ENCODE measurements at places on chromosomes 13 and 19.

DNA sequence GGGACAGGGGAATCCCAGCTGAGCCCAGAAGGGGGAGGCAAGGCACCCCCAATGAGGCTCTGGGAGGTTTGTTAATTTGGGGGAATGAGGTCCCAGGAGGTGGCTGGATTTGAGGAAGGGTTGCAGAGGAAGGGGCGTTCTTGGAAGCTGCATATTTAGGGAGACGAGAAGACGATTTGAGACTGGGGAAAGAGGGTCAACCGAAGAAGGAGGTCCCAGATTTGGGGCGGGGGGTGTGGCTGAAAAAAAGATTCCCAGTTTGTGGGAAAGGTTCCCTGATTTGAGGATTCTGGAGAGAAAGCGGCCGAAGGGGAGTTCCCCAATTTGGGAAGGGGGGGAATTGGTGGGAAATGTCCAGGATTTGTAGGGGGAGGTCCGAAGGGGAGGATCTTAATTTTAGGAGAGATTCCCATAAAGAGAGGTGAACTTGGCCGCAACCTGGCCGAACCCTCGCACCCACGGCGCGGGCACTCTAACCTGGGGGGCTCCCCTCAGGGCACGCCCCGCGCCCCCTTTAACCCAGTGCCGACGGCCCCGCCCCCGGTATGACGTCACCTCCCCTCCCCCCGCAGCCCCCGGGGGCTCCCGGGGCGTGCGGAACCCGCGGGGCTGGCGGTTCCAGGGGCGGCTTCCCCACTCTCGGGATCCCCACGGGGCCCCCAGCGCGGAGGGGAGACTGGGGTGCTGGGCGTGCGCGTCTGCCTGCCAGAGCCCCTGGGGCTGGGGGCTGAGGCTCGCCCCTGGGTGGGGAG, 1.2 kb downstream of the PTPRS start:
- H3K4me3 ChIP-seq, result peak overlapping the region; percentile 51
- H3K27me3 ChIP-seq, result peaks cover 57% of the 10 kb centered on the region
- DNase-seq, result no peak
- no peak overlapping the region for H3K27ac ChIP-seq
- H3K36me3 ChIP-seq, result peaks cover 2% of the 10 kb centered on the region

GRCh38 chr19:12866416-12867119, 14.7 kb downstream of the DNASE2 start:
- H3K27me3 ChIP-seq, result peaks cover 2% of the 10 kb centered on the region
- H3K27ac ChIP-seq, result no peak overlapping the region
- no peaks in the 10 kb centered on the region for H3K36me3 ChIP-seq

- H3K27ac ChIP-seq, result no peak overlapping the region
- no peak for DNase-seq
- no peaks in the 10 kb centered on the region for H3K4me1 ChIP-seq
- no peaks in the 10 kb centered on the region for H3K27me3 ChIP-seq
These were observed 105.6 kb upstream of the PEG3 start for GRCh38 chr19:56946159-56946558.

DNA sequence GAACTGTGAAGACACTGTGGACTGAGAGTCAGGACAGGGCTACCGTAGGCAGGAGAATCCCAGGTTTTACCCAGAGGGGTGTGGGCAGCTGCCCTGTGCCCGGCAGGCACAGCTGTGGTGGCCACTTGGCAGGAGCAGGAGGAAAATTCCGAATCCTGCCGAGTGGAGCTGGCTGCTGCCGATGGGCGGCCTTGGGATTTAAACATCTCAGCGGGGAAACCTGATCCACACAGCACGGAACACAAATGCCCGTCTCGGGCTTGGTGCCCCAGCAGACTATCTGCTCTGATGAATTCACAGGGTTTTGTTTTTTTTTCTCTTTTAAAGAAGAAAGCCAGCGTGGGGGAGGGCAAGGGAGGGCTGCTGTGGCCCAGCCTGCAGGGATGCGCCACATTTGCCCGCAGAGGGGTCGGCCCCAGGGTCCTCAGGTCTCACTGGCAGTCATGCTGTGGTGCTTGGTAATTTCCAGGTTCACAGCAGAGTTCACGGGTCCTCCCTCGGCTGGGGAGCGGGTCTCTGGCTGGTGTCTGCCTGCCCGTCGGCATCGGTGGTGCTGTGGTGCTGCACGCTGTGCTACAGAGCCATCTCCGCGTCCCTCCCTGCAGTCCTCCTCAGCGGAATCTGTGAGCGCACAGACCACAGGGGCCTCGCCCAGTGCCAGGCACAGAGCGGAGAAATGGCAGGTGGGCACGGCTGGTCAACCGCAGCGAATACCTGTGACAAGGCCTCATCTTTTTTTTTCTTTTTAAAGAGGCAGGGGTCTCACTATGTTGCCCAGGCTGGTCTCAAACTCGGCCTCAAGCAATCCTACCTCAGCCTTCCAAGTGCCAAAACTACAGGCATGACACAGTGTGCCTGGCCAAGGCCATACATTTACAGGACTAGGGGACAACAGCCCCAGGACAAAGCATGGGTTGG, 28.1 kb downstream of the MPND start:
- H3K4me3 ChIP-seq, result peak overlapping the region; percentile 87
- no peaks in the 10 kb centered on the region for H3K27me3 ChIP-seq
- peaks cover 47% of the 10 kb centered on the region for H3K4me1 ChIP-seq
- H3K27ac ChIP-seq, result peak overlapping the region; percentile 74
- peaks cover 12% of the 10 kb centered on the region for H3K36me3 ChIP-seq

DNA sequence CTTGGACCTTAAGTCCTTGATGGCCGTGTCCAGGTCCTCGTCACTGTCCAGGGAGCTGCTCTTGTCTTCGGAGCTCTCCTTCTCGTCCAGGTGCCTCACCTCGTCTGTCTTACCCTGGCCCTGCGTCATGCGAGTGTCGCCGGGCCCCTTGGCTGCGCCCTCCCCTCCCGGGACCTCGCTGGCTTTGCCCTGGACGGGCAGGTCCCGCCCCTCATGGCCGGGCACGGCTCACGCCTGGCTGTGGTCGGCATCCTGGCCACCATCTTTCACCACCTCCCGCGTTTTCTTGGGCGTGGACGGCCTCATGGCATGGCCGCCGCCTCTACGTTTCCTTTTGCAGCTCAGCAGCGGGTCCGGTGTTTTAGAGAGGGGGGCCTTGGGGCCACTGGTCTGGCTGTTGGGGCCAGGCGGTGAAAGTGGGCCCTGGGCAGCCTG, 14.8 kb downstream of the RB1 start:
- peak overlapping the region; percentile 23 for H3K4me3 ChIP-seq
- H3K36me3 ChIP-seq, result peaks cover 58% of the 10 kb centered on the region
- peaks cover 4% of the 10 kb centered on the region for H3K27me3 ChIP-seq
- peaks cover 22% of the 10 kb centered on the region for H3K4me1 ChIP-seq
- H3K27ac ChIP-seq, result no peak overlapping the region
- no peak for DNase-seq

DNA sequence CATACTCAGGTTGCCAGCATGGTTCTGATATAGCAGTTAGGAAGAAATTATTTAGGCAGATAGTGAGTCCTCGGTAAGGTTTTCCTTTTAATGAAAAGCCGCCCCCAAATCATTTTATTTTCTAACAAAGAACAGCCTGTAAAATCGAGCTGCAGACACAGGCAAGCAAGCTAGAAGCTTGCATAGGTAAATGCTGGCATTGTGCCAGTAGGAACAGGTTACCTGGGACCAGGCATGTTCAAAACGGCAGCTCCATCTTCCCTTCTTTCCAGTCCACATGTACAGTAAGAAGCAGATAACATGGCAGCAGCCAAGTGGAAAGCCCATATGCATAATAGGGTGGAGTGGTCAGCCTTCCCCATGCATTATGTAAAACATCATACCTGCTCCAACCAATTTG, 71.1 kb downstream of the UGGT2 start:
- no peaks in the 10 kb centered on the region for H3K4me1 ChIP-seq
- no peaks in the 10 kb centered on the region for H3K36me3 ChIP-seq

GRCh38 chr19:14530506-14530905, 1.1 kb downstream of the TECR start:
- peaks cover 14% of the 10 kb centered on the region for H3K4me1 ChIP-seq
- peak overlapping the region; percentile 1 for H3K27ac ChIP-seq
- DNase-seq, result no peak
- peaks cover 4% of the 10 kb centered on the region for H3K36me3 ChIP-seq

GRCh38 chr13:30805603-30806011, 70.3 kb downstream of the ALOX5AP start:
- H3K36me3 ChIP-seq, result no peaks in the 10 kb centered on the region
- no peaks in the 10 kb centered on the region for H3K27me3 ChIP-seq
- no peak overlapping the region for H3K4me3 ChIP-seq
- no peak overlapping the region for H3K27ac ChIP-seq
